ENCODE measurements at places on chromosomes 1 and 21. TPM values are rescaled to one million over a fixed set of nuclear protein-coding genes. Genes with fewer than 3 reads are reported as not detected.
A peak's percentile ranks its signal among the peaks of the same experiment; 100 is the strongest.

- H3K4me1 ChIP-seq = no peaks in the 10 kb centered on the region
- H3K4me3 ChIP-seq = no peak overlapping the region
- H3K27ac ChIP-seq = no peak overlapping the region
- H3K27me3 ChIP-seq = no peaks in the 10 kb centered on the region
These were observed 736.4 kb downstream of the MATN1 start for GRCh38 chr1:29986986-29987385.

- DNase-seq = no peak
- no peaks in the 10 kb centered on the region for H3K36me3 ChIP-seq
- no peaks in the 10 kb centered on the region for H3K4me1 ChIP-seq
- peaks cover 4% of the 10 kb centered on the region for H3K27me3 ChIP-seq
- H3K27ac ChIP-seq = no peak overlapping the region
These were observed 3.9 kb upstream of the KCNJ9 start for GRCh38 chr1:160077486-160077885.

- H3K27me3 ChIP-seq = no peaks in the 10 kb centered on the region
- no peaks in the 10 kb centered on the region for H3K36me3 ChIP-seq
- H3K27ac ChIP-seq = no peak overlapping the region
- DNase-seq = peak; percentile 25
These were observed 349.4 kb downstream of the NUF2 start for GRCh38 chr1:163670989-163671757.

- H3K27ac ChIP-seq = no peak overlapping the region
- no peak overlapping the region for H3K4me3 ChIP-seq
- DNase-seq = no peak
- H3K36me3 ChIP-seq = no peaks in the 10 kb centered on the region
These were observed 1237.5 kb downstream of the AMY1C start for GRCh38 chr1:104987210-104987609.

DNA sequence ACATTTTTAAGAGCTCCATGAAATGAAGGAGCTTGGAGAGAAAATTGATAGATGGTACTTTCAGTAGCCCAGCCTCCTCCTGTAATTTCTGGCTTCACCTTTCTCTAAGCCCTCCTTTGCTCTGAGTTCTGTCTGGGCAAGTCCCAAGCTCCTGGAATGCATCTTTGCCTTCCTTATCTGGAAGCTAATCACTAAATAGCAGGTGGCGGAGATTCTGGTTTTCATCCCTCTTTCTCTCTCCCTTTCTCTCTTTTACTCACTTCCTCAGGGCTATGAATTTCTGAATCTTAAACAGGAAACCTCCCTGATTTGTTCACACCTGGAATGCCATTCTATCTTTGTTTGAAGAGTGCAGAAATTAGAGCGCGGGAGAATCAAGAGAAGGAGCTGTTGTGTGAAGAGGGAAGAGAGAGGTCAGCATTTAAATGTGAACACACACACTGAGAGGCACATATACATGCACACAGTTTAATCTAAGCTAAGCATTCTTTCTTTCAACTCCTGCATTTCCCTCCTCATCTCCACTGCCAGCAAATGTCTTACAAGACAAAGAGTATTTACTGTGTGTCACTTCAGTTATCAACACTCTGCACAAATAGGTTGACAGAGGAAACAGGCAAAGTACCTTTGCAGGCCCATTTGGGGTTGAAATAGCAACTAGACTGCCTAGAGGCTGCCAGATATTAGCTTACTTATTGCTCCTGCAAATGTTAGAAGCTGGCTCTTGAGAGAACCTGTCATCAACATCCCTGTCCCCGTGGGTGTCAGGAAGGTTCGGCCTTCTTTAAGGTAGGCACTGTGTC, 199.4 kb upstream of the CAMK1G start:
- no peaks in the 10 kb centered on the region for H3K4me1 ChIP-seq
- no peak overlapping the region for H3K4me3 ChIP-seq
- no peak overlapping the region for H3K27ac ChIP-seq
- H3K27me3 ChIP-seq = no peaks in the 10 kb centered on the region
- no peaks in the 10 kb centered on the region for H3K36me3 ChIP-seq

- no peaks in the 10 kb centered on the region for H3K36me3 ChIP-seq
- H3K27ac ChIP-seq = peak overlapping the region; percentile 75
- H3K4me1 ChIP-seq = peaks cover 23% of the 10 kb centered on the region
- H3K27me3 ChIP-seq = no peaks in the 10 kb centered on the region
These were observed 152.0 kb downstream of the ETS2 start for GRCh38 chr21:38957575-38958322.

DNA sequence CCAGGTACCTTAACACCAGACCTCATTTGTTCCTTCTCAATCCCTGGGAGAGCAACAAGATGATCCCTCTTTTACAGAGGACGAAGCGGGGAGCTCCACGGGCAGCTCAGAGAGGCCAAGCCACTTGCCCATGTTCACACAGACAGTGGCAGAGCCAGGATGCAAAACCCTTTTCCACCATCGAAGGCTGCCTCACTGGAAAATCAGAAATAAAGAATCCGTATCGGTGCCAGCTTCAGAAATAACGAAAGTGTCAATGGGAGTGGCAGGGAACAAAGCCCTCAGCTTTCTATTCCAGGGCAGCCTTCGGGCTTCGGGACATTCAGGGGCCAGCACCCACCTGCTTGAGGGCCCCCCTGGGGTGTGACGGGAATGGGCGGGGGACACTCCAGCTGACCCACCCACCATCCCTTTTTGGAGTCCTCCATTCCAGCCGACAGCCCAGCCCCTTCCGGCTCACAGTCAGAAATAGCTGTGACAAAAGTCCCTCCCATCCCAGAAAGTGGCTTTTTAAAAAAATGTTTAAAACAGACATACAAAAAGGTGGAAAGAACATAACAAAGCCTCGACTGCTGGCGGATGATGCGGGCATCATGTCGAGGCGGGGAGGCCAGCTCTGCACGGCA, 6.0 kb downstream of the IFFO2 start:
- peak overlapping the region; percentile 16 for H3K4me3 ChIP-seq
- H3K36me3 ChIP-seq = no peaks in the 10 kb centered on the region
- H3K27ac ChIP-seq = peak overlapping the region; percentile 75
- no peaks in the 10 kb centered on the region for H3K27me3 ChIP-seq
- peaks cover 14% of the 10 kb centered on the region for H3K4me1 ChIP-seq

- no peaks in the 10 kb centered on the region for H3K4me1 ChIP-seq
- DNase-seq = no peak
- H3K36me3 ChIP-seq = no peaks in the 10 kb centered on the region
- no peak overlapping the region for H3K4me3 ChIP-seq
These were observed 28.9 kb upstream of the S1PR1 start for GRCh38 chr1:101207891-101208290.

DNA sequence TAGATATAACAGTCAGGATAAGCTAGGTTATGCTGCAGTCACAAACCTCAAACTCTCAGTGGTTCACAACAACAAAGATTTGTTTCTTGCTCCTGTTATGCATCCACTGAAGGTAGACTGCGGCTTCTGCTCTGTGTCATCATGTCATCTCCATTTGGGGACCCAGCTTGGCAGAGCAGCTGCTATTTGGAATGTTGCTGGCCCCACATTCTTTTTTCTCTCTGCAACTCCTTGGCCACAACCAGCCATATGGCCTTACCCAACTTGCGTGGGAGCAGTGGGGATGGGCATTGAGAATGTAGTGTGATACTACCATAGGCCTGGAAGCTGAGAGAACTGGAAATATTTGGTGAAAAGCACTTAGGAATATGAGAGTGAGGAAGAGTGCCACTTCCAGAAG, 26.4 kb downstream of the AGO4 start:
- H3K36me3 ChIP-seq = peaks cover 14% of the 10 kb centered on the region
- no peaks in the 10 kb centered on the region for H3K4me1 ChIP-seq
- no peak overlapping the region for H3K4me3 ChIP-seq
- no peak for DNase-seq
- no peak overlapping the region for H3K27ac ChIP-seq

DNA sequence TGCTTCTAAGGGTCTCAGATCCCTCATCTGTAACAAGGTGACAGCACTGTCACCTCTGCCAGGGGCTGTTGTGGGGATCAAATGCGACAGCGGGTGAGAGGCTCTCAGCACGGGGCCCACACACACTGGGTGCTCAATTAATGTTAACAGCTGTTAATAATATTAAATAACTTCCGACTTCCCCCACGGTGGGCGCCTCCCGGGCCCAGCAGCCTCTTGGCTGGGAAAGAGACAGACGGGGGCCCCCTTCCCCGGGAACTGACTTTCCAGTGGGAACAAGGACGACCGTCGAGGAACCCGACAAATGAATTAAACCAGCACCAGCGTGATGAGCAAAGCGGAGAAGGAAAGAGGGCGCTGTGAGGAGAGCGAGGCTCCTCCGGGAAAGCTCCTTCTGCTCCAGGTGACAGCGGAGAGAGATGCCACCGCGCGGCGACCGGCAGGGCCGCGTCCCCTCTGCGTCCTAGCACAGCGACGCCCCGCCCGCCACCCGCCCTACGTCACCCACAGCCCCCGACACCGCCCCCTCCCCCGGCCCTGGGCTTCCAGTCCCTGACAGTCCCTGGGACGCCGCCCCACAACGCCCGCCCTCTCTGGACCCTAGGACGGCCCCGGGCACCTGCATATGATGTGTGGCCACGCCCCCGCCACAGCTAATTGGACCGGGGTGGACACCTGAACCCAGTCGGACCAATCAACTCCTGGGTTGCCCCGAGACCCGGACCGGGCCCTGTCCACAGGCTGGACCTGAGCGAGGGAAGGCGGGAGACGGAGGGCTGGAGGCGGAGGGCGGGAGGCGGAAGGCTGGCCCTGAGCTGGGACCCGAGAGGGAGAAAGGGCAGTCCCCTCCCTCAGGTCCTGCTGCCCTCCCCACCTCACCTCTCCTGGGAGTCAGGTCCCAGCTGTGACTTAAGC, 38.2 kb downstream of the MATN1 start:
- H3K4me3 ChIP-seq = peak overlapping the region; percentile 13
- DNase-seq = peak; percentile 97
- no peaks in the 10 kb centered on the region for H3K36me3 ChIP-seq
- peaks cover 15% of the 10 kb centered on the region for H3K27me3 ChIP-seq

GRCh38 chr1:222844411-222844779, 29.6 kb downstream of the DISP1 start:
- no peaks in the 10 kb centered on the region for H3K27me3 ChIP-seq
- no peak for DNase-seq
- H3K27ac ChIP-seq = no peak overlapping the region
- H3K4me3 ChIP-seq = no peak overlapping the region
- H3K4me1 ChIP-seq = no peaks in the 10 kb centered on the region

- H3K27me3 ChIP-seq = peaks cover 12% of the 10 kb centered on the region
- H3K4me1 ChIP-seq = no peaks in the 10 kb centered on the region
- no peak overlapping the region for H3K4me3 ChIP-seq
- H3K27ac ChIP-seq = no peak overlapping the region
These were observed 5.1 kb downstream of the NT5C1A start for GRCh38 chr1:39666772-39667171.

DNA sequence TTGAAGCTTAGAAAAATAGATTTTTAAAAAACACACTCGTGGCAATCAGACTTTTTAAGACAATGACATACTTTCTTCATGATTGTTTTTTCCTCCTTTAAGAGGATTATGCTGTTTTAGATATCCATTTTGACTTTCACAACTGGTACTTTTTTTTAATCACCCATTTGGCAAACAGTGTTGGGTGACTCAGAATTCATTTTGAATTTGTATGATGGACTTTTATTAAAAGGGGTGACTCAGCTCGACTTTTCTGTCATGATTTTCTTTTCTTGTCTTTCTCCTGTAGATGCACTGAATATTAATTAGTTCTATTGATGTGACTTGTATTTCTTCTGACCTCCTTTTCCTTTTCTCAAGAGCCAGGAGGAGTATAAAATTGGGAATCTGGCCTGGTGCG, 44.7 kb downstream of the FMN2 start:
- H3K27ac ChIP-seq = no peak overlapping the region
- no peaks in the 10 kb centered on the region for H3K36me3 ChIP-seq
- no peak for DNase-seq

GRCh38 chr1:172960019-172960418, 90.7 kb downstream of the TNFSF18 start:
- no peak overlapping the region for H3K4me3 ChIP-seq
- no peaks in the 10 kb centered on the region for H3K27me3 ChIP-seq
- H3K27ac ChIP-seq = peak overlapping the region; percentile 3
- no peaks in the 10 kb centered on the region for H3K36me3 ChIP-seq
- no peak for DNase-seq

The KCNQ4 gene
- total RNA-seq = 1.9 TPM

The SCCPDH gene
- 40.1 TPM for total RNA-seq

The ZSWIM5 gene
- total RNA-seq = 9.0 TPM

The FCGR1A gene
- 2.7 TPM for total RNA-seq

The OR6K3 gene
- total RNA-seq = not detected

The C1orf74 gene
- 2.2 TPM for total RNA-seq

The SEC16B gene
- total RNA-seq = 5.2 TPM

The CFHR3 gene
- total RNA-seq = 0.15 TPM

The AKNAD1 gene
- total RNA-seq = not detected

The CD84 gene
- 3.0 TPM for total RNA-seq

The BTBD8 gene
- 4.1 TPM for total RNA-seq

The GBP6 gene
- total RNA-seq = not detected

The FNBP1L gene
- total RNA-seq = 48.3 TPM
